Stimulated activated CD8-positive, alpha-beta memory T cell treated with anti-CD3 and anti-CD28 coated beads, Interleukin-2, amount 100 ng/mL, for 1 hour (primary cell): ENCODE measurements at places on chromosomes 5 and 9.

DNA sequence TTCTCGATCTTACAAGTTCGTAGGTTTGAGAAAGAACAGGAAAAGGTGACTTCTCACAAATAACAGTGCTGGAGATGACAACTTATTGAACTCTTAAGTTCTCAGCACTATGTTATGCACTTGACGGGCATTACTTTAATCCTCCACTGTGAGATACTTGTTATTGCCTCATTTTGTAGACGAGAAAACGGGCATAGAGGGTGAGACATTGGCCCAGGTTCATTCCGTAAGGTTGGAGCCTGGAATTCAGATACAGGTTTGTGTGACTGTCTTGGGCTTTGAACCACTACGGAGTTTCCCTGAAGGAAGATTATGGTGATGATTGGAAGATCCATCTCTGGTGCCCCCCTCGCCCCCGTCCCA is 657 bp downstream of the MAT2B start:
- no peak for DNase-seq

DNA sequence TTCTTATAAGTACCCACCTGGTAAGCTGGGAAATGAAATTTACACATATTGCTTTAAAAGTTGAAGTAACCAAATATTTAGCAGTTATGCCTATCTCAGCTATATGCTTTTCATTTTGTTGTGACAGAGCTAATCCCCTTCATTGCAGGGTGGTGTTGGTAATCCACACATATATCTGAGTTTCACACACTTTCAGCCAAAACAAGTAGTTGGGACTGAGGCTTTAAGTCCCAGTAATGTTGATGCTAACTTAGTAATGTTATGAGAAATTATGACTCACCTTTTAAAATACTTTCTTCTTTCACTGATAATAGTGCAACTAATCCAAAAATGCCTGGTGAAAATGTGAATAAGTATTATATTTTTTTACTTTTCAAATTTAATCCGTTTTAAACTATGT is 19.2 kb upstream of the RICTOR start:
- no peak for DNase-seq

DNA sequence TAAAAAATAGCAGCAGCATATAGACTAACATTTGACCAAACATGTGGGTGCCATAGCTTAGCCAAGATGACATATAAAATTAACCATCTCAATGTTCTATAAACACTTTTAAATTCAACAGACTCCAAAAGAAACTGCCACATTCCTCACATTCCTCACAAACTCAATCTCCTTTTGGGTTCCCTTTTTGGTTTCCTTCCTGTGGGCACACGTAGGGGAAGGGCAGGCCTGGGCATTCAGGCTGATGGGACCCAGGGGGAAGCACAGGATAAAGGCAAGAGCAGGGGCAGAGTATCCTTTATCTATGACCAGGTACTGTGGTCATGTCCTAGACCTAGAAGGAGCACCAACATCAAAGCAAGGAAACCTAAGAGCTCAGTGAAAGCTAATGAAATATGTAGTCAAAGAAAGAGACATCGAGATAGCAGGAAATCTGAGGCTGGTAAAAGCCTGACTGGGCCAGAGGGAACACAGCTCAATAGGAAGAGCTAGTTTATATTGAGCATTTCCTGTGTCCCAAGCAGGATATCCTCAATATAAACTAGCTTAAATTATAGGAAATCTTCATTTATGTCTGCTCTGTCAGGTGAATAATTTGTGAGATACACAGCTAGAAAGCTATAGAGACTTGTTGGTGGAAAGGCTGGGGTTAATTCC is 13.6 kb upstream of the ERAP1 start:
- DNase-seq: no peak

DNA sequence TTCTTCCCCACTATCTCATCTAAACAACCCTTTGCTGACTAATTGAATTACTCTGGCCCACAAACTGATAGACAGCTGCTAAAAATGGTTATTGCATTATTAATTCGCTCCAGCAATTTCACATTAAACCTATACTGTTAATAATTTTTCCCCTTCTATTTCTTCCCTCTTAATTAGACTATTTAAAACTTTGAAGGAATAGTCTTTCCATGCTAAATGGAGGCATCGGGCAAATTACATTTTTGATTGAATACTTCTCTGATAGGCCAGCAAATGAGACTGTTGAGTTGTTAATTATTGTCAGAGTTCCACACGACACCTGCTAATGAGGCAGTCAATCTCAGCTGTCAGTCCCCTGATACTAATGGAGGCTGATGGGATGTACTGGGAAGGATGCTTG is 242.5 kb downstream of the TRIM32 start:
- DNase-seq: no peak
